Hindlimb muscle (tissue), 1 donor: ENCODE measurements at places on chromosomes 3 and 15.

GRCh38 chr3:171622126-171622525 lies 161.9 kb upstream of the TNIK start:
- DNase-seq, result no peak

DNA sequence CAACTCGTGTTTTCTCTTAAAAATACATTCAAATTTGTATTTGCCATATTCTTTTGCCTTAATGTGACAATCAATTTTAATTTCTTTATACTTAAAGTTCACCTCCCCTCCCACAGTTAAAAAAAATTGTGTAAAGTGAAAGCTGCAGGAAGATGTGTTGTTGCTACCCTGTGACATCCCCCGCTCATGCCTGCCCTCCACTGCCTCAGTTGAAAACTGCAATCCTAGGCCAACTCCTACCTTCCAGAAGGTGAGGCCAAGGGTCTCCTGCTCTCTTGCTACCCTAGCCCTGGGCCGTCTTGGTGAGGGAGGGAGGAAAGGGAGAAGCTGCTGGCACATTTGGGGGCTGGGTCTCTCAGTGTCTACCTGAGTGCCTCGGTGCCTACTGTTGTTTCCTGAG lies 57.0 kb upstream of the CMTM7 start:
- DNase-seq, result no peak

DNA sequence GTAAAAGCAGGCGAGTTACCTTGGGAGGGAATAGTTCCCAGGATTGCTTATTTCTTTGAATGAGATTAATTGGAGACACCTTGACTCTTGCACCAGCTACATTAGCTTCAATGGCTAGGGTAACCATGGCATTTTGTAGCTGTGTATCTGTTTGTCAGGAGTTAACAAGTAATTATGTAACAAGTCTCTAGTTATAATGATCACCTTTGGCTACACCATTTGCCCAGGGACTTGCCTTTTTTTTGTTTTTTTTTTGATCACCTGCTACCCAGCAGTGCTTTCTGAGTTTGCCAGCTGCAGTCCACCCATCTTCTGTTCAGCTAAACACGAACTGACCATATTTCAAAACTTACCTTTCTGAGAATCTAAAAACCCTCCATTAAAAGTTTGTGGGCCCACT lies 2.2 kb downstream of the MED12L start:
- DNase-seq, result no peak

GRCh38 chr15:25437777-25438600 lies 835 bp downstream of the UBE3A start:
- DNase-seq, result peak; percentile 71

GRCh38 chr15:101386967-101387366 lies 91.9 kb upstream of the SNRPA1 start:
- no peak for DNase-seq

GRCh38 chr15:30885814-30886213 lies 17.9 kb upstream of the FAN1 start:
- no peak for DNase-seq

DNA sequence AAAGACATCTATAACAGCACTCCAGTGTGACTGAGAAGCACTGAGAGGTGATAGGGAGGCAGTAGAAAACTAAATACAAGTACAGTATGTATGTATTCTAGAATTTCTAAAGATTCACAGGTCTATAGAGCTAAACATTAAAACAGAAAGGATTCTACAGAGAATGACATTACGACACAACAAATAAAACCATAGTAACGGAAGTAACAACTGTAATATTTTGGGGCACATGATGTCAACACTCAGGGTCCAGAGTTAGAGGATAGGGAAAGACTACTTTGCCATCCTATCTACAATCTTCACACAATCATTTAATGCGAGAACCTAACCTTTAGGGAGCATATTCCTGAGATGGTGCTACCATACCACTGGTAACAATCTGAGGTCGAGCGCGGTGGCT lies 13.6 kb downstream of the UBXN7 start:
- DNase-seq, result no peak

GRCh38 chr3:127761441-127761801 lies 60.9 kb downstream of the MGLL start:
- DNase-seq, result no peak

DNA sequence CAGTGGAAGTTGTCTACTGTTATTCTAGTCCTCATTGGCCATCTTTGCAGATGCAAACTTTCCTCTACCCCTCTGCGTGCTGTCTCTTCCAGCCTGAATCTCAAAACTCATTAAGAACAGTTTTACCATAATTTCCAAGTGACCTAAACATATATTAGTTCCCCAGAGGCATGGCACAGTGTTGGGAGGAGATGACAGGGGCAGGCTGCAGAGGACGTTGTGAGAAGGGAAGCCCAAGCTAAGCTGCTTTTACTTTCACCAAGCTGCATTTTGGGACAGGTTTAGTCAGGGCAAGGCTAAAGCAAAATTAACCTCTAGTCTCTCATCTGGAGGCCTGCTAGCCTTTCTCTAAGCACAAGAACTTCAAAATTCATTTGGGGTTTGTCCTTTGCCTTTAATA lies 318.6 kb upstream of the SATB1 start:
- no peak for DNase-seq

DNA sequence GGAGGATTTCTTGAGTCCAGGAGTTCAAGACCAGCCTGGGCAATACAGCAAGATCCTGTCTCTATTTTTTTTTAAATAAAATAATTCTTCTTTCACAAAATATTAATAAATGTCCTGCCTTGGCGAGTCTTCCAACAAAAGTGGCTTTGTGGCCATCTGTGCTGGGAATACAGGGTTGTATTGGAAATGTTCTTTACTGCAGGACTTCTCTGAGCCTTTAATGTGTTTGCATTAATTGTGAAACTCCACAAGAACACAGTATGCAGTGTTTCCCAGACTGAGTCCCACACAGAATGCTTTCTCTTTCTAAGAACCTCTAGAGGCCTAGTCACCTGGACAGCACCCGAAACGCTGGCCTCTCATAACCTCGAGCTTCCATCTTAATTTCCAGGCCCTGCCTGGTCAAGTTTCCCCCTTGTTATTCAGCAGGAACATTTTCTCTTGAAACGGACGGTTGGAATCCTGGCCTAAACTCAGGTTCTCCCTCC lies 85.4 kb upstream of the ARRDC4 start:
- no peak for DNase-seq

GRCh38 chr3:8980756-8981257 lies 17.5 kb upstream of the RAD18 start:
- no peak for DNase-seq

DNA sequence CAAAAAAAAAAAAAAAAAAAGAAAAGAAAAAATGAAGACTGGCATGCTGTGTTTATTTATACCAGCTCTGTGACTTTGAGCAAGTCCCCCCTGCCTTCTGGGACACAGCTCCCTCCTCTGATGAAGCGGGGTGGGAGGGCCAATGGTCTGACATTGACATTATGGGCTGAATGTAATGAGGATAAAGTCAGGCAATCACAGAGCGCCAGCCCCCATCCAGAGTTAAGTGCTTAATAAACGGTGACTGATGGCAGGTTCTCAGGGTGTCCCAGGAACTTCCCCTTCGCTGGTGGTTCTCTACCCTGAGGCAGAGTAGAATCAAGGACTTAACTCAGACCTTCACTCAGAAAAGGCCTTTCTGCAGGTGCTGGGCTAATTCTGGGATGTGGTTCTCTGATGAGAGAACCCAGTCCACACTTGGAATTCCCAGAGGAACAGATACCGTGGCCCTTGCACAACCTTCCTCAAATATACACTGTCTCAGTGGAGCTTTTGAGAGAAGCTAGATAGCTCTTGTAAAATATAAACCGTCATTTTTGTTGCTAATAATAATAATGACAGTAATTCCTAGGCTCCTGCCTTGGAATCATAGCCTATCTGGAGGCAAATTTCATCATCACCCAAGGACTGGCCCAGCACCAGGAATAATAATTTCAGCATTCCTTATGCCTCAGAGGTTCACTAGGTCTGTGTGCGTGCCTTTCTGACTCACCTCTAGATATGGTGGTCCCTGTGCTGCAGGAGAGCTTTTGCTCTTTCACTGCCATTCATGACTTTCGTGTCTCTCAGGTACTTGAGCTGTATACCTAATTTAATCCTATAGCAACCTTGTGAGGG lies 115.8 kb downstream of the RPLP1 start:
- DNase-seq, result no peak

GRCh38 chr3:188037195-188037718 lies 116.7 kb upstream of the LPP start:
- DNase-seq, result no peak
